Tongue (tissue), 3 donors: ENCODE measurements at places on chromosomes 1 and 21.

- DNase-seq, result no peak
Measured at GRCh38 chr1:7380712-7381111, 390.4 kb upstream of the VAMP3 start.

DNA sequence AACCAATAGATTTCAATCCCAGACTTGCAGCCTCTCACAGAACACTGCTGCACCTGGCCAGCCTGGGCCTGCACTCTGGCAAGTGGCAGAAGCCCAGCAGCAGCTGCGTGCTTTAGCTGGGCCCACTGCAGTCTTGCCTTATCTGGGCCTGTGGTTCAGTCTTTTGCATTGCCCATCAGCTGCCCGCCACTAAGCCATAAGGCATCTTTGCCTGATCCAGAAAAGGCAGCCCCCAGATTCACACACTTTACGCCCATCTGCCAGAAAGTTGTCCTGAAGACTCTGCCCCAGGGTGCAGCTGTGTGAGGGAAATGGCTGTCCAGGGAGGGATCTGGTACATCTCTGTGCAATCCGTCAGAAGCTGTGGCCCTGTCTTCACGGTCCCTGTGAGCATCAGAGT, 217.0 kb downstream of the DNAH14 start:
- DNase-seq, result peak; percentile 70

DNA sequence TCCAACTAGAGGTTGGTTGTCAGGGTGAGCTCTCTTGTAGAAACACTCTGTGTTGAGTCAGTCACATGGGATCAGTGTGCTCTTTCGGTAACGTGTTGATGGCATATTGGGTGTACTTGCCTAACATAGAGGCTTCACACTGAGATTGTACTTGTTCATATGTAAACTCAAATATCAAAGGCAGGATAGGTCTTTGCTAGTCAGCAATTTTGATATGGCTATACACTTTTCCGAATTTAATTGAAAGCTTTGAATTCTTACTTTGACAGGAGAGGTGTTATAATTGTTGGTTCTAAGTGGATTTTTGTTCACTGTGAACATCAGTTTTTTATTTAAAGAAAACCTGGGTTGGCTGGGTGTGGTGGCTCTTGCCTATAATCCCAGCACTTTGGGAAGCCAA, 16.4 kb upstream of the TGFB2 start:
- no peak for DNase-seq

- peak; percentile 72 for DNase-seq
Measured at GRCh38 chr1:36625935-36626310, 143.2 kb upstream of the CSF3R start.

GRCh38 chr1:245656189-245656717, 501.5 kb downstream of the KIF26B start:
- DNase-seq, result no peak

DNA sequence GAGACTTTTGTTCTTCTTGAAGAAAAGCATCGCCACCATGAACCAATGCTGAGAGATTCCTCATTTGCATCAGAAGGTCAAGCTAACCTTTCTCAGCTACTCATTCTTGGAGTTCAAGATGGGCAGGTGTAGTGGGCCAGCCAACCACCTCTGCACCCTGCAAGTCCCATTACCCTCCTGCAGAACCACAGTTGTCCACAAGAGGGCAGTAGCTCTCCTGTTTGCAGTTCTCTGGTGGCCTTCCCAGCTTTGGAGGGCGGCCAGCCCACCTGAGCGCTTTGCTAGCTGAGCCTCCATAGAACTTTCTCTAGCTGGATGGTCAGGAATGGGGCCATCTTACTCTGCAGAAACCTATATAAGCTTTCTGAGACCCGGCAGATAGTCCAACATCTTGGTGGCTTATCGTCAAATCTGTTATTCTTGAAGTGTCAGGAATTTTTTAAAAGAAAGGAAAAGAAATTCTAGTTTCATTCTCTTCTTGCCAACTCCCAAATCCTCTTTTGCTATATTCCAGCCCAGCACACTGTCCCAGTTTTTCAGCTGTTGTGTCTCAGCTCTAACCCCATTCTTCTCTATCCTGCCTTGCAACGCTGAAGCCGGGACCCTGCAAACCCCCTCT, 11.0 kb upstream of the LMX1A start:
- DNase-seq, result peak; percentile 92

- no peak for DNase-seq
Measured at GRCh38 chr21:18409579-18409978, 6.0 kb upstream of the TMPRSS15 start.

- no peak for DNase-seq
Measured at GRCh38 chr1:231322880-231323530, 14.6 kb downstream of the EXOC8 start.

DNA sequence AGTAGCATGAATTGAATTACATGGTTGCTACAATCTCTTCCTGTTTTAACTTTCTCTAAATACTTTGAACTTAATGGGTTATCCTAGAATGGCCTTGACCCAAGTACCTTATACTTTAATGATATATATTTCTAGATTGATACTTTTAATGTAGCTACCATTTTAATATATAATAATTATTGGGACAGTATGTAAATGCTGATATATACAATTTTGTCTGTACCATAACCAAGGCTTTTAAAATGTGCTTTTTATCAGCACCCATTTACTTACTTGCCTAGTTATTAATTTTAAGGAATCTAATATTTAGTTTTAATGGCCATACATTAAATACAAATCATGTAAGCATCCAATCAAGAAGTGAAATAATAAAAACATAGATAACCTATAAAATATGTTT, 13.4 kb downstream of the HIPK1 start:
- no peak for DNase-seq

- DNase-seq, result no peak
Measured at GRCh38 chr1:64114012-64114525, 89.4 kb upstream of the UBE2U start.

DNA sequence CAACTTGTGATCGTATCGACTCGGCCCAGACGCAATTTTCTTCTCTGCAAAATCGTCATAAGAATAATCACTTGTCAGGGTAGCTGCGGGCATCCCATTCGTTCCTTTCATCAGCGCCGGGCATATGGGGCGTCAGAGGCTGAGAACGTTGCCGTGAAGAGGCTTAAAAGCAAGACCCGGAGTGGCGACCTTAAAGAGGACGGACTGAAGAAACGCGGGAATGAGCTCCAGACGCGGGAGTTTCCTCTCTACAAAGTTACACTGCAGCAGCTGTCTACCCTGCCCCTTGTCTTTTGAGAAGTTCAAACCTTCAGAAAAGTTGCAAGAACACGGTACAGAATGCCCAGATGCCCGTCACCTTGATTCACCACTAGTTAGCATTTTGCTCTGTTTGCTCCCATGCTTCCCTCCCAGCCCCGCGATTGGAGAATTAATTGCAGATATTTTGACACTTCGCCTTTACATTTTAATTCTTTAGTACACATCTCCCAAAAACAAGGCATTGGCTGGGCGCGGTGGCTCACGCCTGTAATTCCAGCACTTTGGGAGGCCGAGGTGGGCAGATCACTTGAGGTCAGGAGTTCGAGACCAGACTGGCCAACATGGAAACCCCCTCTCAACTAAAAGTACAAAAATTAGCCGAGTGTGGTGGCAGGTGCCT, 967 bp downstream of the CENPS start:
- no peak for DNase-seq

- no peak for DNase-seq
Measured at GRCh38 chr1:11531943-11532342, 53.0 kb downstream of the DISP3 start.

DNA sequence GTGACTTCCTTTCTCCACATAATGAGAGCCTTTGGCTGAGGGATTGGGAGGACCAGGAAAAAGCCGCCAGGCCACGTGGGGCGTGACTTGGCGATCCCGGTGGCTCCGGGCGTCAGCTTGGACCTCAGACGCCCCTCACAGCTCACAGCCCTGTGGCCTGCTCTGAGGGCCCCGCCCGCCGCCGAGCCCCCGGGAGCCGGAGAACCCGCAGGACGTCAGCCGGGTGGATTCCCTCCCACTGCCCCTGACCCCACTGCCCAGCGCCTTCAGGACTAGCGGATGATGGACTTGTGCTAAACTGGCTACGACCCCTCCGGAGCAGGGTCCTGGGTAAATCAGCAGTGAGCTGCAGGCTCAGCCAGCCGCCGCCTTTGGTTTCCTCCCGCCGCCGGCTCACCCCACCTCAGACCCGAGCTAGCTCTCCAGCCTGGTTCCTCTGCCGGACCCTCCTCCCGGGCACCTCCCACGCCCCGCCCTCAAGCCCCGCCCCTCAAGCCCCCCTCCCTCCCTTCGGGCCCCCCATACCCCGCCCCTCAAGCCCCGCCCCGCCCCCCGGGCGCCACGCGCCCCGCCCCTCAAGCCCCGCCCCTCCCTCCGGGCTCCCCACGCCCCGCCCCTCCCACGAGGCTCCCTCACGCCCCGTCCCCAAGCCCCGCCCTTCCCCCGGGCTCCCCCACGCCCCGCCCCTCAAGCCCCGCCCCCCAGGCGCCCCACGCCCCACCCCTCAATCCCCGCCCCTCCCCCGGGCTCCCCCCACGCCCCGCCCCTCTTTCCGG, 10.0 kb upstream of the FAAP20 start:
- DNase-seq, result no peak

DNA sequence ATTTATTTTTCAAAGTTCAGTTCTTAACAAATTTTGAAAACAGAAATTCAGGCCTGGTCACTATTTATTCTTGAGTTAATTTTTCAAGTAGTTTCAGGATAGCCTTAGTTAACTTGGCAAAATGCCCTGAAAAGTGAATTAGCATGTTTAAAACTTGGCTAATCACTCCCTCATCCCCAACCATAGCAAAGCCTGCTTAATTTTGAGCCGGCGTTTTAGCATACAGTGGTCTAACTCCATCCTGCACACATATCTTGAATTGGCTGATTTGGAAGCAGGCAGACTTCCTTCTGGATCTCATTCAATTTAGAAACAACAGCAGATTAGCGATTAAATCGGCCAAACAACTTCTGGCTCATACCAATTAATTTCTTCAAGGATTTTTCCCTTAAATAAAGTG, 439.2 kb downstream of the PTBP2 start:
- DNase-seq, result peak; percentile 32

DNA sequence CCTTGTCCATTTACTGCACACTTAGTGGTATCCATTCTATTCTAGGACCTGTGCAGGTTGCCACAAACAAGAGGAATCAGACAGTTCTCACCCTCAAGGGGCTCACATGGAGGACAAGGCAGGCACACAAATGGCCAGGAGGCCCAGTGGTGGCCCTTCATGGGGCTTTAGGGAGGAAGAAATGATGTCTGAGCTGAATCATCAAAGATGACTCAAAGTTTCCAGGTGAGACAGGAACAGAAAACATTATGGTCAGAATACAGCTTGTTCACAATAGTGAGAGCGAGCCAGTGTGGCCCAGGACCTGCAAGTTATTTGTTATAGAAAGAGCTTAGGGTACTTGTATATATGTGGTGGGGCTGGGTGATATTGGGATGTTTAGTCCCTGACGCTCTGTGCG, 26.4 kb downstream of the SHISAL2A start:
- no peak for DNase-seq

DNA sequence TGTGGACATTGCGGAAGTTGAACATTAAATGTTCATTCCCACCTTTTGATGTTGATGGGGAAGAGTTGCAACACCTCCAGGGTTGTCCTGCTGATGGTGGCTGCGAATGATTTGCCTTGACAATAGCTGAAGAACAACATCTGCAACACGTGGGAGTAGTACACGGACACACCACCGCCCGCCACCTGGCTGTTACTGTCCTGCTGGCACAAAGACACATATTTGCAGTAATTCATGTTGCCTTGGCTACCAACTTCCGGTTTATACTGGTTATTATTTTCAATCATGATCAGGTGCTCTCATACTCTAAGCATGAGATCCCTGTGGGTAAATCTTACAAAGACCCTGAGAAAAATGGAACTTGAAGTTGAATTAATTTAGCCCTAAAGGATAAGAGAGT, 55.2 kb downstream of the UBR4 start:
- no peak for DNase-seq

- DNase-seq, result no peak
Measured at GRCh38 chr1:181107711-181108110, 19.2 kb downstream of the IER5 start.

GRCh38 chr21:36762642-36763041, 63.7 kb downstream of the SIM2 start:
- no peak for DNase-seq

- DNase-seq, result peak; percentile 30
Measured at GRCh38 chr21:14712121-14712715, 166.1 kb upstream of the SAMSN1 start.

DNA sequence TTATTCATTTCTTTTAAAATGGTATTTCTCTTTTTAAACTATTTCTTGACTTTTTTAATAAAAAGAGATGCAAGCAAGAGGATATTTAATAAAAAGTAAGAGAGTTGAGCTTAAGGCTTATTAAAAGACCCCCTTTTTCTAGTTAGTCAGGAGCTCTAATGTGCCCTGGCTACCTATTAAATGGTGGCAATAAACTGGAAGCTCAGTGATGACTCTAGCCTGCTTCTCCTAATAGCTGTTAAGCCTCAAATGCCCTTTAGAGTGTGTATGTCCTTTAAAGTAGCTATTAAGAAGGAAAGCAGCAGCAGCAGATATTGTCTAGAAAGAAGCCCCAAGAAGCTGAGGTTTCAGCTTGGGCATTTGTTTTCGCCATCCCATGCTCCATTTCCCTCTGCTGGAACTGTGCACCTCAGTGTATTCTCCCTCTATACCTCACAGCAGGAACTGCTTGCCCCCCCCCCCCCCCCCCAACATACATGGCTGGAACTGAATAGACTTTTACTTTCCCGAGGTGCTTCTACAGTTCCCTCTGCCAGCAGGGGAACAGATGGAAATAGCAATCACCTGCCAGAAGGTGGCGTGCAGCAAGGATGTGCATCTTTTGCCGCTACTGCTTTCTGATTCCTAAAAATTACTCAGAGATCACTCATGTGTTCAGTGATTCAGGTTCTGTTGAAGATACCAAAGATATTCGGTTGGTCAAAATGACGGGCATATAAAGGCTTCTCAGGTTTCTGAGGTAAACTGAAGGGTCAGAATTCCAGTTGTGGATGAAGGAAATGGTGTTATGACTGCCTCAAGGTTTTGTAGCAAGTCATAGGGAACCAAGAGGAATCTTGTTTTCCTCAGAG, 2.5 kb downstream of the RGS4 start:
- peak; percentile 68 for DNase-seq

- DNase-seq, result peak; percentile 44
Measured at GRCh38 chr1:38693031-38693430, 166.5 kb downstream of the RRAGC start.

- peak; percentile 57 for DNase-seq
Measured at GRCh38 chr1:181737056-181737455, 253.7 kb downstream of the CACNA1E start.

DNA sequence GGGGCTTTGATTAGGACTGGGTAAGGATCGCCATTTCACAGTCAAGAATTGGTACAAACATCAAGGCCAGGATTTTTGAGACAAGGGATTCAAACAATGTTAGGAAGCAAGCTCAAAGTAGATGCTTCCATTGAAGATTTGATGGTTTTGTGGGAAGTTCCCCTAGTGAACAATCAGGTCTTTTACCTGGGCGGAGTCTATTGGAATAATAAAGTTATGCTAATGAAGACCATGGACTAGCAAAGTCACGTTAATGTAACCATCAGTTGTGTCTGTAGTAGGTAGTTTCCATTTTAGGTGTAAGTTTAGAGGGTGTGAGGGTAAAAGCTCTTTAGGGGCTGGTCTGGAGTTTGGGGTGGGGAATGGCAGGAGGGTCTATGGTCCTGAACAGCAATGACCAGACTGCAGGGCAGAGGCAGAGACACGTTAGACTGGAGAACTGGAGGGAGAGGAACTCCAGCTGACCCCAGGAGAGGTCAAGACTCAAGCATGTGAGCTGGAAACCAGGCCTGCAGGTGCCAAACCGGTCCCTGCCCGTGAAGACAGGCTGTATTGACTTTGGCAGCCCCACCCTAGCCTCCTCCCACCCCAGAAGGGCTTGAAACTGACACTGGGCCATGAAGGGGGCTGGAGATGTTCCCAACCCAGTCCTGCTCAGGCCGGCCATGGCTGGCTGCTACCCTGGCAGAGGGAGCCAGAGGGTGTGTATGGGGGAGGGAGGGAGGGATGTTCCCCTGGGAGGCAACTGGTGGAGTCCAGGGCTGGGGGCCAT, 36.0 kb upstream of the GPR37L1 start:
- DNase-seq, result no peak
